ENCODE measurements at places on chromosomes 6 and 20.

- no peak for DNase-seq
Observed at GRCh38 chr20:1700990-1701389, 43.4 kb upstream of the SIRPG start.

- no peak for DNase-seq
Observed at GRCh38 chr20:15317546-15318232, 980.3 kb upstream of the FLRT3 start.

GRCh38 chr6:122141246-122141645 is 258.2 kb upstream of the HSF2 start:
- no peak for DNase-seq

GRCh38 chr6:4820704-4821276 is 44.6 kb downstream of the CDYL start:
- no peak for DNase-seq

DNA sequence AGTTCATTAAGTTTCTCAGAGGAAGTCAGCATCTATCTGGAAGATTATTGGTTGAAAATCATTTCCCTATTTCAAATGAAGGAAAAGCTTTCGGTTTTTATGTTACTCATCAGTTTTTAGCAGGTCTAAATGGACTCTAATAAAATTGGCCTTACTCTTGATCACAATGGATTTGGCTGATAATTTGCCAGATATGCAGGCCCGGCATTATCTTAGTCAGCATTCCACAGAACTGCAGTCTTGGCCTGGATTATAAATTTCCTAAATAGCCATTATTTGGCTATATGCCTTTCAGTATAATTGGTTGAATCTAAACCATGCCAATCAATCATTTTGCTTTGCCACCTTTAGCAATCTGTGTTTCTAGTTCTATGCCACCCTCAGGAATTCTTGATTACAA is 91.7 kb upstream of the KCNQ5 start:
- DNase-seq: no peak

GRCh38 chr6:44045672-44046015 is 81.6 kb downstream of the MRPL14 start:
- DNase-seq: no peak

DNA sequence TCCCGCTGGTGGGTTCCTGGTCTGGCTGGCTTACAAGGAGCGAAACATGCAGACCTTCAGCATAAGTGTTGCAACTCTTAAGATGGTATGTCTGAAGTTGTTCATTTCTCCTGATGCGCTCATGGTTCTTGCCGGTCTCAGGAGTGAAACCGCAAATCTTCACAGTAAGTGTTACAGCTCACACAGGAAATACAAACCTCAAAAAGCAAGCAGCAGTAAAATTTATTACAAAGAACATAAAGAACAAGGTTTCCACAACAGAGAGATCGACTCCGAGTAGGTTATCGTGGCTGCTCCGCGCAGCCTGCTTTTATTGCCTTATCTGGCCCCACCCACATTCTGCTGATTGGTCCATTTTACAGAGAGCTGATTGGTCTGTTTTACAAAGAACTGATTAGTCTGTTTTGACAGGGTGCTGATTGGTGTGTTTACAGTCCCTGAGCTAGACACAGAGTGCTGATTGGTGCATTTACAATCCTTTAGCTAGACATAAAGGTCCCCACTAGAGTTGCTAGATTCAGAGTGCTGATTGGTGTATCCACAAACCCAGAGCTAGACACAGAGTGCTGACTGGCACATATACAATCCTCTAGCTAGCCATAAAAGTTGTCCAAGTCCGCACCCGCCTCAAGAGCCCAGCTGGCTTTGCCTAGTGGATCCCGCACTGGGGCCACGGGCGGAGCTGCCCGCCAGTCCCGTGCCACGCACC is 39.2 kb downstream of the TRIM27 start:
- DNase-seq: no peak

GRCh38 chr6:131923356-131923755 is 27.8 kb downstream of the CCN2 start:
- no peak for DNase-seq

All from right forelimb (tissue), 1 donor.